H4 (cell line): ENCODE measurements at places on chromosomes 11 and 22.

GRCh38 chr11:62538470-62539237 lies 8.0 kb downstream of the AHNAK start:
- DNase-seq, result no peak

DNA sequence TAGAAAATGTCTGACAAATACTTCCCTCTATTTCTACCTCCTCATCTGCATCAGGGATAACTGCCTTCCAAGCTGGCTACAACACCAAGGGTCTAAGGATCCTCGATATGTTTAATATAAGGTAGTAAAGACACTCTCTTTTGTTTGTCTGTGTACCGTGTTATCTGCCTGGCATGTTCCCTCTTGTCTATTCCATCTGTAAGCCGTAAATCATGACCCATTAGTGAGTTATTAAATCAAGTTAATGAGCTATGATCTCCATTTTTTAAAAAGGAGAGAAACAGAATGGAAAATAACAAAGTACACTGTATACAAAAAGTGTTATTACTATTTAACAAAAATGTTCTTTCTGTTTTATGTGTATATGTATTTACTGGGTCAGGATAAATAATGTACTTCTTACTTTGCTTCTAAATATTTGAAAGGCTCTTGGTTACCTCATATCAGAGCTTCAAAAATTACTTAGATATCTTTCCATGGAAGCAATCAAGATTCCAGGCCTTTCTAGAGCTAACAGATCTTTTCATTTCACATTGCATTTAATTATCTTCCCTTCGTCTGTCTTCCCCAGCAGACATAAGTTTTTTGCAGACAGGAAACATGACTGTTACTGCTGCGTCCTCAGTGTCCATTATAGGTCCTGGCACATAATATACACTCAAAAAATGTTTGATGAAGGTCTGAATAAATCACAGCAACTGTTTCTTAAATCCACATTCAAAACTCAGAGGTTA lies 342.6 kb upstream of the CCDC90B start:
- no peak for DNase-seq

- DNase-seq, result no peak
Measured at GRCh38 chr11:19819148-19819547, 106.5 kb downstream of the NAV2 start.

- DNase-seq, result peak; percentile 40
Measured at GRCh38 chr11:5476186-5476819, 12.2 kb upstream of the OR52D1 start.

- DNase-seq, result no peak
Measured at GRCh38 chr11:82714346-82715174, 19.1 kb downstream of the FAM181B start.
